ENCODE measurements at places on chromosomes 1 and 21.

- DNase-seq = no peak
Observed at GRCh38 chr1:224509907-224510306, 75.3 kb upstream of the WDR26 start.

DNA sequence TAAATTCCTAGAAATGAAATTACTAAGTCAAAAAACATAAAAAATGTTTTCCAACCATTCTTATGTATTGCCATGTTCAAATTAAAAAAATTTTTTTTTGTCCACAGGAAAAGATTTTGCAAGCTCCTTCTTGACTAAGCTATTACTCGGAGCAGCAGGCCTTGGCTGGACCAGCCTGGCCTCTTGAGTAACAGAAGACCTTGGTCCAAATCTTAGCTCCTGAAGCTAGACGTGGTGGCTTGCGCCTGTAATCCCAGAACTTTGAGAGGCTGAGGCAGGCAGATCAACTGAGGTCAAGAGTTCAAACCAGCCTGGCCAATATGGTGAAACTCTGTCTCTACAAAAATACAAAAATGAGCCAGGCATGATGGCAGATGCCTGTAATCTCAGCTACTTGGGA lies 77.6 kb downstream of the CLSTN1 start:
- DNase-seq = no peak

- no peak for DNase-seq
Observed at GRCh38 chr1:225156254-225156653, 226.8 kb downstream of the DNAH14 start.

DNA sequence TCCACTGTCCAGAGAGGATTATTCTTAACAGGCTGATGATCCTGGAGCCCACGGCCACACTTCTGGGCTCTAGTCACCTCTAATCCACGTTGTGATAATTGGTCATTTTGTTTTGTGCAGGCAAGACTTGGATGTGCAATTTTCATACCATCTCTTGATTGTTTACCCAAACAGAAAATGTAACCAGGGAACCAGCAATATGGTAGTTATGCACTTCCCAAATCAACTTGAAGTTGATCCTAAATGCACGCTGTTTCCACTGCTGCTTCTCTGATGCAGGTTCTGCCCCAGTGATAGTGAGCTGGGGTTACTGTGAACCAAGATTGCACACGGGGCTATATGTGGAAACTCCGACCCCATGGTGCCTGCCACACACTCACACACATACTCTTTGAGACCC lies 14.7 kb upstream of the KCNJ15 start:
- no peak for DNase-seq

DNA sequence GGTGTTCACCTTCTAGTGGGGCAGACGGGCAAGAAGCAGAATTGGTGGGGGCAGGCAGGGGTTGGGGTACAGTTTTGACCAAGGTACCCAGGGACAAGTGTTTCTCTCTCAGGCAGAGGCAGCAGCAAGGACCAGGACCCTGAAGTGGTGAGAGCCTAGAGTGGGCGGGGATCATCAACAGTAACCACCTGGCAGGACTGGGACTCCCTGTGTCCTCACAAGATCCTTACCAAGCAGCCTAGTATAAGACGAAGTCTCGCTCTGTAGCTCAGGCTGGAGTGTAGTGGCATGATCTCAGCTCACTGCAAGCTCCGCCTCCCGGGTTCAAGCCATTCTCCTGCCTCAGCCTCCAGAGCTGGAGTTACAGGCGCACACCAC lies 3.2 kb upstream of the NADK start:
- DNase-seq = no peak

GRCh38 chr1:21292984-21293536 lies 2.8 kb upstream of the ECE1 start:
- peak; percentile 81 for DNase-seq

GRCh38 chr1:185608177-185608576 lies 126.0 kb upstream of the HMCN1 start:
- no peak for DNase-seq

GRCh38 chr1:185017338-185017737 lies 28.0 kb upstream of the RNF2 start:
- no peak for DNase-seq

GRCh38 chr1:73104749-73105148 lies 822.4 kb upstream of the NEGR1 start:
- no peak for DNase-seq

GRCh38 chr1:160006312-160006940 lies 25.4 kb downstream of the PIGM start:
- DNase-seq = peak; percentile 16

DNA sequence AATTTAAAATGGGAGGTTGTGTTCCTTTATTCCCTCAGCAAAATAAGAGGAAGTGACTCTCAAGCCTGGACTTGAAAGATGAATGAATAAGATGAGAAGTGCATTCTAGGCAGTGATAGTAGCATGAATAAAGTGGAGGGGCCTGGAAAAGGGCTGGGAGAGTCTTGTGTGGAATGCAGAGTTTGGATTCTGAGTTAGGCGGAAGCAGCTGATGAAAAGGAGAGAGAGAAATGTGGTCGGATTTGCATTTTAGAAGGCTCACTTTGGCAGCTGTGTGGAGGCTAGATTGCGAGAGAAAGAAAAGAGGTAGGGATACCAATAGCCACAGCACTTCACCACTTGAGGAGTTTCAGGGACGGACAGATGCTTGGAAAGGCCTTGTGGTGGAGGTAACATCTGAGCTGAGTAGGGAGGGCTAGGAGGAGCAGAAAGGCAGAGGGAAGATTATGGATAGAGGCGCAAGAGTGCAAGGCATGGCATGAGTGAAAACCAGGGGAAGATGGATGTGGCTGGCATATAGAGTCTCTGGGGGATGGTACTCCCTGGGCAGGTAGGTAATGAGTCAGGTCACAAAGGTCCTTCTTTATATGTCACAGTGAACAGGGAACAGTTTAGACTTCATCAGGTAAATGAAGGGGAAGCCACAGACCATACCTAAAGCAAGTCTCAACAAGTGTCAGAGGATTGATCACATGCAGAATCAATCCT lies 59.6 kb downstream of the ST3GAL3 start:
- DNase-seq = no peak

DNA sequence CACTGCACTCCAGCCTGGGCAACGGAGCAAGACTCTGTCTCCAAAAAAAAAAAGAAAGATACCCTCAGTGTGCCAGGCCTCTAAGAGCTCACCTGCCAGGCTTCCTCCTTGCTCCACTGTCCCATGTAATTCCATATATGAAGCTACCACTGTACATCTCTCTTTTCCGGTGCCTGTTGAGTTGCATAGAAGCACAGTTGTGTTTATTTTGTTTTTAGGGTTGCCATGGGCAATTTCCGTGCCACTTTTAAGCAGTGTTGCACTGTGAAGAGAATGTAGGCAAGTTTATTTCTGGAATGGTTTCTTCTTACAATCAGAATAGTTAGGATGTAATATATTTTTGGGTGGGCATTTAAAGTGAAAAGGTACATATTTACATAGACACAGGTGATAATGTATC lies 23.3 kb downstream of the MR1 start:
- DNase-seq = no peak

- DNase-seq = no peak
Observed at GRCh38 chr21:45417256-45417950, 12.4 kb downstream of the COL18A1 start.

DNA sequence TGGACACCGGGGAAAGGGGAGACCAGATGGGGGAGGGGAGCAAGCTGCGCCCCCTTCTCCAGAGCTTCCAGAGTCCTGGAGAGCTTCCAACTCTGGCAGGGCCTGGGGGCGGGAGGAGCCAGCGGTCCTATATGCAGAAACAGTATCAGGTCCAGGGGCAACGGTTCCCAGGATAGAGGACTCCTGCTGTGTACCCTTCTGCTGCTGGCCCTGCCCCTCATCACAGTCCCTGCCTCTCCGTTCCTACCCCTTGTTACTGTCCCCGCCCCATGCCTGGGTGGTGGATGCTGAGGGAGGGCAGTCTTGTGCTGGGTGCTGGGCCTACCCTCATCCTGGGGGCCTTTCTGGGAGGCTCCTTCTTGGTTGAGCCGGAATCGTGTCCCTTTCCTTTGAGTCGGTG lies 19.2 kb upstream of the PEX10 start:
- DNase-seq = no peak

DNA sequence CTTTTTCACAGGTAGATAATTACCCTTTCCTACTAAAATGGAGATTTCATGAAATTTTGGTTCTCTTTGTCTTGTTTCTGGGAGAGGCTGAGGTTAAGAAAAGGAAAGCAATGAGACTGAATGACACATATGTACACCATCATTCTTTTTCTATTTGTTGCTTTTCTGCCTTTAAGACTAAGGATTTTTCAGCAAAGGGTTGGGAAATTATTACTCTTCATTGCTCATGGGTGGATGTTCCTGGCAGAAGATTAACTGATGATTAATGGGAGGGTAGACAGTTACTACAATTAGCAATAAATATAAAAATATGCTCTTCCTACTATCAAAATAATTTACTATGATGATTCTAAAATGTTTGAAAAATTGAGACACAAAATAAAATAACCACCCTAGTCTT lies 316.5 kb upstream of the USP24 start:
- DNase-seq = no peak

- no peak for DNase-seq
Observed at GRCh38 chr1:53672785-53673184, 66.2 kb downstream of the GLIS1 start.

- DNase-seq = no peak
Observed at GRCh38 chr1:61182049-61182448, 99.7 kb downstream of the NFIA start.

DNA sequence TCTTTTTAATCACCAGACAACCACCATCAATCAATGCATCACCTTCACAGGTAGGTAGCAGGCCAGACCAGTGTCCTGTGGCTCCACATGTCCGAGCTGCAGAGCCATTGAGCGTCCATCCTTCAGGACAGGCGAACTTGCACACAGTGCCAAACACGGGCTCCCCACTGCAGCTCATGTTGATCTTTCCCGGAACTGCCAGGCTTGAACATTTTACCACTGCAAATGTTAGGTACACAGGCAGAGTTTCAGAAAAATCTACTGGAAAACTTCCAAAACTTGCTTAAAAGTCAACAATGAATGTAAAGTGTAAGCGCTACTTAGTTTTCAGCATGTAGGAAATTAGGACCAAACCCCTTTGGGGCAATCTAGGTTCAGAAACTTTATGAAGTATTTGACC lies 6.6 kb downstream of the SELE start:
- DNase-seq = no peak

Measured in GM06990 (cell line).